ENCODE measurements at places on chromosomes 11 and 22. TPM values are rescaled to one million over a fixed set of nuclear protein-coding genes. Genes with fewer than 3 reads are reported as not detected.

The OR4C6 gene
- total RNA-seq, result not detected

The CLCF1 gene
- total RNA-seq, result 7.5 TPM

The RIMBP3B gene
- not detected for total RNA-seq

The HEPN1 gene
- total RNA-seq, result not detected

The ABCG4 gene
- not detected for total RNA-seq

The SHANK3 gene
- total RNA-seq, result 0.07 TPM

The HBE1 gene
- total RNA-seq, result not detected

The SAA1 gene
- not detected for total RNA-seq

The SEPTIN3 gene
- 0.42 TPM for total RNA-seq

The OR2D2 gene
- total RNA-seq, result not detected

The INCENP gene
- total RNA-seq, result 22.3 TPM

The PHOX2A gene
- total RNA-seq, result not detected

The MFRP gene
- total RNA-seq, result not detected

The RBM4 gene
- total RNA-seq, result 261 TPM

The RFPL2 gene
- 1.6 TPM for total RNA-seq

The MYBPC3 gene
- total RNA-seq, result 0.10 TPM

The CASP1 gene
- total RNA-seq, result 66.7 TPM

The F2 gene
- not detected for total RNA-seq

The PKDREJ gene
- total RNA-seq, result not detected

The DEFB131B gene
- not detected for total RNA-seq

The CDKN1C gene
- total RNA-seq, result 0.91 TPM

The KIRREL3 gene
- total RNA-seq, result not detected

The CRYBA4 gene
- total RNA-seq, result not detected

The OR8G5 gene
- not detected for total RNA-seq

The SLC22A25 gene
- not detected for total RNA-seq

The RIMBP3C gene
- 0.34 TPM for total RNA-seq

Measured in T-helper 17 cell (primary cell).